Hypothalamus (tissue), 51 donors: ENCODE measurements at places on chromosomes 13 and 19.

DNA sequence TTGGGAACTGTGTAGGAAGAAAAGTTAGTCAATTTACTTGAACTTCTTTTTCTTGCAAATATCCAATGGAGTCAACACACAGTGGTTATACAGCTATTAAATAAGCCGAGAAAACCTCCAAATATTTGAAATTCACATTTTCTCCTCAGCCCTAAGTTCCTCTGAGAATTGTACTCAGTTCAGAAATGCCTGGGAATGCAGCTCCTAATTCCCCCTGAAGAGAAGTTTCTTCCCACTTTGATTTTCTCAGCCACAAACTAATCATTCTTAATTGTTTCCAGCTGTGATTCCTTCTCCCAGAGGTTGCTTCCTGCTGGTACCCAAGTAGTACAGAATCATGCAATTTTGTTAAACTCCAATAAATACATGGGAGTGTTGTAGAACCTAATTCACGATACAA is 246.1 kb upstream of the MIR17HG start:
- DNase-seq, result no peak

DNA sequence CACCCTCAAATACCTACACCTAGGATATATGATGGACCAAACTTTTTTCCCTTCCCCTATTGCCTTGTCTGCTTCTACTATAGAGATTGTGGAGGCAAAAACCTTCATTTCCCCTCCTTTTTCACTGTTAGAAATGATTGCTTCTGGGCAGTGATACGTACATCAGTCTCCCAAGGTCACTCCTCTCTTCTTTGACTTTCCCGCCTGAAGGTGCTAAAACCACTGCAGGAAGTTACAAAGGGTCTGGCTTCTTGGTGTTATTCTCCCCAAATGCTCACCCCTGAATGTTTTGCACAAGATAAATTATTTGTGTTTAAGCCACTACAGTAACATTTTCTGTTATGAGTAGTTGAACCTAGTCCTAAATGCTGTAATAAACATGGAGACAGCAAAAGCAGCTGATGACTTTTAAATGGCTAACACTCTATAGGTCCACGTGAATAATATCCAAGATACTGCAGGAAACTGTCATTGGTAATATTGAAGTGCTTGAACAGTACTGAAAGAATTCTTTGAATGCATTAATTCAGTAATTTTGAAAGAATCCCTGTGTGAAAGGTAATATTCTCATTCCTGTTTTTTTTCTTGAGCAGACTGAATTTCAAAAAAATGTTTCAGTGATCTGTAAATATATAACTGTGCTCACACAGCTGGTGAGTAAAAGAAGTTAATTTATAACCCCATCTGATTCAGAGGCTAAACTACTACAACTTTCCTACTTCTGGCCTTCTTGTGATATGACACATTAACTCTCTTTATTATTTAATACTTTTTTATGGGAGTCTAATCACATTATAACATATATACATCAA is 865.1 kb downstream of the EFNB2 start:
- no peak for DNase-seq

GRCh38 chr19:50549927-50550593 is 18.2 kb downstream of the LRRC4B start:
- no peak for DNase-seq

- DNase-seq, result no peak
These were observed 117.2 kb downstream of the ZIC5 start for GRCh38 chr13:99854366-99854765.

GRCh38 chr19:17311455-17312188 is 2.3 kb downstream of the DDA1 start:
- DNase-seq, result no peak

DNA sequence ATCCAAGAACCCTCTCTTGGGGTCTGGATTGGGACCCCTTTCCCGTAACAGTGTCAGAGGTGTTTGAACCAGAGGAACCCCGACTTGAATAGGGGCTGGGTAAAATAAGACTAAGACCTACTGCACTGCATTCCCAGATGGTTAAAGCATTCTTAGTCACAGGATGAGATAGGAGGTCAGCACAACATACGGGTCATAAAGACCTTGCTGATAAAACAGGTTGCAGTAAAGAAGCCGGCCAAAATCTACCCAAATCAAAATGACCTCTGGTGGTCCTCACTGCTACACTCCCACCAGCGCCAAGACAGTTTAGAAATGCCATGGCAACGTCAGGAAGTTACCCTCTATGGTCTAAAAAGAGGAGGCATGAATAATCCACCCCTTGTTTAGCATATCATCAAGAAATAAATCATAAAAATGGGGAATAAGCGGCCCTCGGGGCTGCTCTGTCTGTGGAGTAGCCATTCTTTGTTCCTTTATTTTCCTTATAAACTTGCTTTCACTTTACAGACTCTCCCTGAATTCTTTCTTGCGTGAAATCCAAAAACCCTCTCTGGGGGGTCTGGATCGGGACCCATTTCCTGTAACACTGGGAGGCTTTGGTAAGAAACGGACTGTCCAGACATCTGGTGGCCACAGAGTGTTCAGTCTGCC is 4.4 kb upstream of the SIN3B start:
- DNase-seq, result no peak

DNA sequence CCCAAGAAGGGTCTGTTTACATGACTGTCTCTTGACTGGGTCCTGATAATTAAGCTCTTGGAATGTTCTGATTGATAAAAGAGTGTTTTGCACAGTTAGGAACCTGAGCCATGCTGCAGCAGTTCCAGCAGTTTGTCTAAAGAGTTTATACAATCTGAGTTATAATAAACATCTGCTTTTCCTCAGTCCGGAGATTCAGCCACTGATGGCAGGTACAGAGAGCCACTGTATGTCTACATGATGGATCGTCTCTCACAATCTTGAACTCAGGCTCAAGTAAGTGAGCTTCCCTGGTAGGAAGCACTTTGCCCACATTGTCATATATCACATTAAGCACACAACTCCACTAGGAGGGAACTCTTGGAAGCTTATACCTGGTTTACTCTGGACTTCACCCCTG is 84.3 kb downstream of the UGGT2 start:
- no peak for DNase-seq

GRCh38 chr13:73520566-73521289 is 461.9 kb downstream of the KLF5 start:
- DNase-seq, result no peak

GRCh38 chr13:98307463-98308085 is 130.5 kb upstream of the RNF113B start:
- no peak for DNase-seq

- DNase-seq, result no peak
These were observed 171.3 kb downstream of the NUFIP1 start for GRCh38 chr13:44818016-44818415.

DNA sequence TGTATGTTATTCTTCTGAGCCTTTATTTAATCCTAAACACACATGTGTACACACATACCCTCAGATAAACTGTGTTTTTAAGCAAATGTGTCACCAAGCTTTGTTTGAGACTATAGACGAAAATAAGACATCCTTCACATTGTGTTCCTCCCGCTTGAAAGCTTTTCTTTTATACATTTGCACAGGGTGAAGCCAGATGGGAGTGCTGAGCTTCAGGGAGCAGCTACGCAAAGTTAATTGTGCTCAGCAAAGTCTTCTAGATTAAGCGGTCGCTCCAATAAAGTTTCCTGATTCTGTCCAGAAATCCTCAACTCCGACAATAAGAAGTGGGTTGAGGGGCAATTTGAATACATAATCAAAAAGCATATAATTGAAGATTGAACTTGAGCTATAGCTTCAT is 117.2 kb upstream of the ARGLU1 start:
- DNase-seq, result no peak

- DNase-seq, result no peak
These were observed 838 bp downstream of the AKAP11 start for GRCh38 chr13:42272804-42273175.

- no peak for DNase-seq
These were observed 9.8 kb upstream of the CDC42EP5 start for GRCh38 chr19:54482889-54483288.

GRCh38 chr13:41032691-41033376 is 13.7 kb upstream of the ELF1 start:
- no peak for DNase-seq

DNA sequence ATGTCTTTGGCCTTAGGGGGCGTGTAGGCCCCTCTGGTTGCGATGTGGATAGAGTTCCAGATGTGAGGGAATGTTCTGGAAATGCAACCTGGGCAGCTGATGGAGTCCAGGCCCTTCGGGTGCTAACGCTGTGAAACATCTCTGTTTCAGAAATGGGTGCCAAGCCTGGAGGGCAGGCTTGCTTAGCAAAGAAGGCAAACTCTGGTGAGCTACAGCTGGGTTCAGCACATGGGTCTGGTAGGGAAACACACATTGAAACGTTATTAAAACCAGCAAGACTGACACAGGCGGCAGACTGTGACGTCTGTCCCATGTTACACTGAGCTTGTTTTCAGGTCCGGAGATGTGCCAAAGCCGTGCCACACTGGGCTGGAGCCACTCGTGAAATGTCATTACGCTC is 8.6 kb upstream of the CDC16 start:
- no peak for DNase-seq

DNA sequence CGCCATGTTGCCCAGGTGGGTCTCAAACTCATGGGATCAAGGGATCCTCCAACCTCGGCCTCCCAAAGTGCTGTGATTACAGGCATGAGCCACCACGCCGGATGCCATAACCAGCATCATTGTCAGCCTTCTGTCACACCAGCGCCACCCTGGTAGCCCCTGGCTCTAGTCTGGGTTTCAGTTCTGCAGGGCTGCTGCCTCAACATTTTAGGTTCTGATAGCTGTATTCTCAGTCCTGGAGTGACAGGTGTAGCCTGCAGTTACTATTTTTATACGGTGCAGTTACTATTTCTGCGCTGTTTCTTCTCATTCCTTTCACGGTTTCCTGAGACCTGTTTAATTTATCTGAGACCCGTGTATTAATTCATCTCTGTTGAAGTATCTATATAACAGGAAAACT is 57.1 kb downstream of the TRPM4 start:
- no peak for DNase-seq

DNA sequence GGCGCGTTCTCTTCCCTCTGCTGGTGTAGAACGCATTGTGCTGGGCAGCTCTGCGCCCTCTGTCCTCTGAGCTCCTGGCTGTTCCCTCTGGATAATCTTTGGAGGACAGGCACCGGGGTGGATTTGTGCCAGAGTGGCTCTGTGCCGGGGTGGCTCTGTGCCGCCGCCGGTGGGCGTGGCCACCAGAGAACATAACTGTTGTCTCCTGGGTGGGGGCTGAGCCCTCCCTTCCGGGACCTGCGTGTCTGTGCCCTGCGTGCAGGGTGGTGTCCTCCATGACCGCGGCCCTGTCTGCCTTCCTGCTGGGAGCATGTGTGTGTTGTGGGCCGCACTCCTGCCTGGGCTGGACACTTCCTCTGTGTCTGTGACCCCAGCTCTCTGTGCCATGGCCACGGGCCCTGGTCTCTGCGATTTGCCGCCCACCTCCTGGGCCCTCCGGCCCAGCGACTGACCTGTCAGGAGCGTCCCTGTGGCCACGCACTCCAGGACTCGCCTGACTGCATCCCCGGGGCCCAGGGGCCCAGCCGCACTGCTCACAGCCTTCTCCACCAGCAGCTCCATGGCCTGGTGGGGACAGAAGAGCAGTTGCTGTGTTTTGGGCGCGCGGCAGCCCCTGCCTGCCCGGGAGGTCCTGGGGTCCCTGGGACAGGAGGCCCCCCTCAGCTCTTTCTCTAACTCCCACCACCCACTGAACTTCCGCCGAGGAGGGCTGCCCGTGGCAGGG is 22.4 kb upstream of the MATK start:
- no peak for DNase-seq

GRCh38 chr19:29013988-29014387 is 199.0 kb downstream of the UQCRFS1 start:
- DNase-seq, result no peak

DNA sequence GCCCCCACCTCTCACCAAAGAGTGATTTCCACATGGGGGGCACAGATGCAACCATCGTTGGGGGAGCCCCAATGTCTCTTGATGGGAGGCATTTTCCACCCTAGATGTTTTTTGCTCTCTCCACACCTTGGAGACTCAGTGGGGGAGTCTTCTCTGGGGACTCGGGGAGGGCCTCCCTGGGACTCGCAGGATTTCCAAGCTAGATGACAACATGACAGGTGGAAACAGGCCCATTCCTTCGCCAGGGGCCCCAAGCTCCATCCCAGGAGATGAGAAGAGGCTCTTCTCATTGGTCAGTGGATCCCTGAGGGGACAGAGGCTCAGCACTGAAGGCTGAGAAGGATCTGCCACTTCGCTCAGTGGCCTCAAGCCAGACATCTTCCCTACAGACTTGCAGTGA is 12.7 kb upstream of the KIR2DL4 start:
- DNase-seq, result no peak

DNA sequence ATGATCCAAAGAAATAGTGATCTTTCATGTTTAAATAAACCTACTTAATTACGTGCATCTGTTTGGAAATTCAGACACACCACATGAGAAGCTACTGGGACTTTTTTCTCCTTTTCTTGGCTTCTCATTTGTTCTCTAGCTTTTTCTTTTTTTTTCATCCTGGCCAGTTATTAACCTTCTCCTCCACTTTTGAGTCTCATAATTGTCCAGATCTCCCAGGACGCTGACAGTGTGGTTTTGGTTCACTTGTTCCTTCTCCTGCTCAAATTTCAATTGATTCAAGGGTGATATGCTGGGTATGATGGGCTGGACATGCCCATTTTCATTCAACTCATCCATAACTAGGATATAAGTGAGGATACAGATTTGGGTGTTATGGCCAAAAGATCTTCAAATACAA is 152.3 kb downstream of the TM9SF2 start:
- no peak for DNase-seq

GRCh38 chr13:35600137-35600536 is 123.6 kb upstream of the MAB21L1 start:
- no peak for DNase-seq

DNA sequence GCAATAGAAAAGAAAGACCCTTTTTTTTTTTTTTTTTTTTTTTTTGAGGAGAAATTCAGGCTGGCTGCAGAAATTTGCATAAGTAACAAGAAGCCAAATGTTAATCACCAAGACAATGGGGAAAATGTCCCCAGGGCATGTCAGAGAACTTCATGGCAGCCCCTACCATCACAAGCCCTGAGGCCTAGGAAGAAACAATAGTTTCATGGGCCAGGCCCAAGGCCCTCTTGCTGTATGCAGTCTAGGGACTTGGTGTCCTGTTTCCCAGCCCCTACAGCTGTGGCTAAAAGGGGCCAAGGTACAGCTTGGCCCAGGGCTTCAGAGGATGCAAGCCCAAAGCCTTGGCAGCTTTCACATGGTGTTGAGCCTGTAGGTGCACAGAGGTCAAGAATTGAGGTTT is 88.4 kb upstream of the TPP2 start:
- DNase-seq, result no peak

- no peak for DNase-seq
These were observed 138.8 kb upstream of the ZNF536 start for GRCh38 chr19:30233375-30233774.

DNA sequence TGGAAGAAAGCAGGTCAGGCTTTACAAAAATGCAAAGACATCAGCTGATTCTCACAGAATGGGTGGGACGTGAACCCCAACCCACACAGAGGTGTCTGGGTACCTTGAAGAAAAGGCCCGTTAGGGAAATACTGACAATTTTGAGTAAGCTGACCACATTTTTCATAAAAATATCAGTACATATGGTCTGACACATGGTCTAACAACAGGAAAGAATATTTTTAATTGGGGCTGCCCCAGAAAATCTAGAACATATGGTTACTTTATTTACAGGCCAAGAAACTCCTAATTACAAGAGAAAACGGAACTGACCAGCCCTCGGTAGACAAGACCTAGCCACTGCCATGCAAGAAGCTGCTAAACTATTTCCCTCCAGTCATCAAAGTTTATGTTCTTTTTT is 48.7 kb upstream of the ITM2B start:
- DNase-seq, result no peak

GRCh38 chr19:1901940-1902404 is 3.2 kb upstream of the ADAT3 start:
- DNase-seq, result no peak
